NCI-H2081 treated with DMSO at 0.1 percent for 48 hours (cell line): ENCODE measurements at places on chromosomes 7 and 10.

DNA sequence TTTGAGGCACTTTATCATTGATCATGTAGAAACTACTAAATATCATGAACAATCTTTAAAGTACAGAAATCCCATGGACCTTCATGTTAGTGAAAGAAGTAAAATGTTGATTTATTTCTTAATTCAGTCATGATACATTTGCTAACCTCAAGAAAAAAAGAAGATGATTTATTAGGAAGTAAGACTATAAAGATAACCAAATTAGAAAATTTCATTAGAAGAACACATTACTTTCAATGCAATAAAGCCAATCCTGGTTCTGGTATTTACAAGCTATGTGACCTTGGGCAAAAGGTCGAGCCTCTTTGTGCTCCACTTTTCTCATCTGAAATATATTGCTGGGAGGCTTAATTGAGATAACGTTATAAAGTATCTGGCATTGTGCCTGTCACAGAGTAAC is 365.0 kb downstream of the KIF20B start:
- no peak for DNase-seq

- DNase-seq = no peak
Measured at GRCh38 chr7:95105627-95106026, 198.2 kb downstream of the PPP1R9A start.

- DNase-seq = no peak
Measured at GRCh38 chr10:18438361-18439126, 212.8 kb downstream of the NSUN6 start.

DNA sequence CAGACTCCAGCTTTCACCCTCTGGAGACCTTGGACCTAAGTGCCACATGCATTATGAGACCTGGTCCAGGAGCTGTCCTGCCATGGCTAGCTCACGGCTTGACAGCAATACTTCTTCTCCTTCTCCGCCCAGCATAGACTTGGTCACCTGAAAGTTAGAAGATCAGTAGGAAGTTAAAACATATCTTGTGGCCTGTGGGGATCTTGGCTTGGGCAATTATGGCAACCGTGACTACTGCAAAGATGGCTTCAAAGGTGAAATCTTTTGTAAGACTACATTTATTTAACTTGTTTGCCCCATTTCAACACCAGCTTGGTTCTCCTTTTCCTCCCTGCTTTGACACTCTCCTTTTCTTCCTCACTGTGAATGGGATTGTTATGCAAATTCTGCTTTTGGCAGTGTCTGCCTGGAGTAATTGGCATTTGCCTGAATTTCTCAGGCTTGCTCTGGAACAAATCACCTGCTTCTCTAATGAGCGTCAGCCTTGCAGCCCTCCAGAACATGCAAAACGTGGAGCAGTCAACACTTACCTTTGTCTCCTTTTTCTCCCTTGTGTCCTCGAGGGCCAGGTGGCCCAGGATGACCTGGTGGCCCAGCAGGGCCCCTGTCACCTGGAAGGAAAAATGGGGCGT is 53.4 kb downstream of the COL17A1 start:
- DNase-seq = no peak

GRCh38 chr7:139177696-139178095 is 53.3 kb upstream of the UBN2 start:
- DNase-seq = no peak

- no peak for DNase-seq
Measured at GRCh38 chr10:79387466-79387973, 40.3 kb downstream of the PPIF start.

DNA sequence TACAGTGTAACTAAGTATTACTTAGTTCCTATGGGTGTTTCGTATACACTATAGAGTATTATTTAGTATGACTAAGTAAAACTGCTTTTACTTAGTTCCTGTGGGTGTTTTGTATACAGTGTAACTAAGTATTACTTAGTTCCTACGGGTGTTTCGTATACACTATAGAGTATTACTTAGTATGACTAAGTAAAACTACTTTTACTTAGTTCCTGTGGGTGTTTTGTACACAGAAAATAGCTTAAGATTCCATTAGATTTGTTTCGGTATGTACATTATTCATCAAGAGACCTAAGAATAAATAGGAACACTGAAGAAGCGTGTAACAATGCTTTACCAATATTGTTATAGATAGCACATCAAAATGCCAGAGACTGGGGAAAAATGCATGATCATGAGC is 25.0 kb downstream of the IGF2BP3 start:
- DNase-seq = no peak

DNA sequence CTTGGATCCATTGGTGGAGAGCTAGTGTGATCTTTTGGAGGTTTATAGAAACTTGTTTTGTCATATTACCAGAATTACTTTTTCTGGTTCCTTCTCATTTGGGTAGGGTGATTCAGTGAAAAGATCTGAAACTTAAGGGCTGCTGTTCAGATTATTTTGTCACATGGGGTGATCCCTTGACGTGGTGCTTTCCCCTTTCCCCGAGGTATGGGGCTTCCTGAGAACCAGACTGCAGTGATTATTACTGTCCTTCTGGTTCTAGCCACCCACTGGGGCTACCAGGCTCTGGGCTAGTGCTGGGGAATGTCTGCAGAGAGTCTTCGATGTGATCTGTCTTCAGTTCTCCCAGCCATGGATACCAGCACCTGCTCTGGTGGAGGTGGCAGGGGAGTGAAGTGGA is 1030.0 kb downstream of the GRM8 start:
- no peak for DNase-seq

GRCh38 chr7:135321556-135321955 is 87.9 kb downstream of the STRA8 start:
- no peak for DNase-seq

GRCh38 chr7:74026903-74027682 is 880 bp upstream of the ELN start:
- no peak for DNase-seq

DNA sequence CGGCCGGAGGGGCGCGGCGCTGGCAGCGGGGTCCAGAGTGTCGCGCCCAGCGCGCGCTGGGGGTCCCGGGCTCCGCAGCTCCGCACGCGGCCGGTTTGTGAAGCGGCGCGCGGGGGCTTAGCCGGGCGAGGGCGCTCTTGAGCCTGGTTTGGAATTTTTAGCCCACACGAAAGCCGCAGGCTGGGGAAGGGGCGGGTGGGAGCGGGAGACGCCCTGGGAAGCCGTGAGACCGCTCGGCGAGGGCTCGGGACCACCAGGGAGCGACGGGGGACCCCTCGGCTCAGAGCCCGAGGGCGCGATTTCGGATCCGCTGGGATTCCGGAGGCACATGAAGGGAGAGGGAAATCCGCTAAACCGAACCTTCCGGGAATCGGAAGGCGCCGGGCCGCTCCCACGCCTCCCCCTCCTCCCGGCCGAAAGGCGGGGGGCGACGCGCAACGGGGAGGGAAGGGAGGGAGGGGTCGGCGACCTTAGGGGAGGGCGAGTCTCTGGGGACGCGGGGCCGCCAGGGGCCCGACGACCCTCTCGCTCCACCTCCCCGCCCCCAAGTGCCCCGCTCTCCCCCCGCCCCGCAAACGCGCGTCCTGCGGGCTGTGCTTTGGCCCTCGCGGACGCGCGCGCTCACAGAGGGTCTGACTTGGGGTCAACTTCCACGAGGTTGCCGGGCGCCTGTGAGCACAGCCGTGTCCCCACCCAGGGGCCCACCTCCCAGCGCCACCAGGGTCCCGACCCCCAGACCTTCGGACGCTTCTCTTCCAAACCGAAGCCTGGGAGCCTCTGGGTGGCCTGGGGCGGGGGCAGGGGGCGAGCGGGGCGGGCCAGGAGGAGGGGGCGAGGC is 5.1 kb upstream of the ELFN1 start:
- no peak for DNase-seq

DNA sequence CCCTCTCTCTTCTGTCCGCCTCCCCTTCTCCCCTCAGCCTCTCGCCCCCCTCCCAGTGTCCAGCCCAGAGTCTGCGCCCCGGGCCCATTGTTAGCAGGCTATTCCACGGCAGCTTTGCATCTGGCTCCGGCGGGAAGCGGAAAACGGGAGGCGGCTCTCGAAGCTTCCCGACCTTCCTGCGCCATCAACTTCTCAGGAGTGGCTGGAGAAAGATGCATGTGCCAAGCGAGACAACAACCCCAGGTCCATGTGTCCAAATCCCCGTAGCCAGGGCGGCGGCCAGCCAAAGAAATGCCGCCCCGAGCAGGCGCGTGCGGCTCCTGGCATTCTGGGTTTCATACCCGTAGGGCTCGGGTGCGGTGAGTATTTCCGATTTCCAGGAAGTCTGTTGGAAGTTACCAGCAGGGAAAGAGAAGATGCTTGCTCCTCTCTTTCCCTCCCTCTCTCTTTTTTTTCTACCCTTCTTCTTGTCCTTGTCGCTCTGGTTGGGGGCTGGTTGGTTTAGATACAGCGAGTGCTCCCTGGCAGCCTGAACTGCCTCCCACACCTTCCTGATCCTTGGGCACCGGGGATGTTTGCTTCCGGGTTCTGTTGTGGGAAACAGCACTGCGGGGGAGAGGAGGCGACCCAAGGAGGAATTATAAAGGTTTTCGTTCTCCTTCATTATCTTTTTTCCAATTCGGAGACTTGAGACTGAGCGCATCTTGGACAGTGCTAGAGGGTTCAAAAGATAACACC is 1.2 kb upstream of the HOXA2 start:
- no peak for DNase-seq

DNA sequence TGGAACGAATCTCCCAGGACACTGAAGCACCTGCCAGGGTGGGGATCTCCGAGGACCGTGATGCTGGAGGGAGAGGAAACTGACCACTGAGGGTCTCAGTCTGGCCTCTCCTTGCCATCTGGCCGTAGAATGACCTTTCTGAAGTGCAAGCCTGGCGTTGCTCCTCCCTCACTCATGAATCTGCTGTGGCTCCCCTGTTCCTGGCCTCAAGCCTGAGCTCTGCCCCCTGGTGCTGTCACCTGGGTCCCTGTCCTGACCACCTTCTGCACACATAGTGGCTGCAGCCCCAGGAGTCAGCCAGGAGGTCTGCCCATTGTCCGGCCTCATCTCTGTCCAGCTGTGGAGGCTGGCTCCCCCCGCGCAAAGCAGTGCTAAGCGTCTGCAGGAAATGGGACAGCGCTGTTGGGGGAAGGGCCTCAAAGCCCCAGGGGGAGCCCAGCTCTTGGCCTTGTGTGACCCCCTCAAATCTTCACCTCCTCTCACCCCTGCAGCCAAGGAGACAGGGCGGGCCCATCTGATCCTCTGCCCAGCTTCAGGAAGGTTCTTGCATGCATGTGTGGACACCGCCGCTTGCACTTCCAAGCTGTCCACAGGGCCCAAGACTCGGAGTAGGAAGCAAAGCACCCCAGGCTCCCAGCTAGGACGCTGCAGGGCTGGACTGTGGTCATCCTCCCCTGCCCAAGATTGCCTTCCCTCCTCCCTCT is 65.7 kb downstream of the MYL10 start:
- DNase-seq = no peak

GRCh38 chr10:78749200-78749599 is 319.6 kb upstream of the ZMIZ1 start:
- DNase-seq = no peak

DNA sequence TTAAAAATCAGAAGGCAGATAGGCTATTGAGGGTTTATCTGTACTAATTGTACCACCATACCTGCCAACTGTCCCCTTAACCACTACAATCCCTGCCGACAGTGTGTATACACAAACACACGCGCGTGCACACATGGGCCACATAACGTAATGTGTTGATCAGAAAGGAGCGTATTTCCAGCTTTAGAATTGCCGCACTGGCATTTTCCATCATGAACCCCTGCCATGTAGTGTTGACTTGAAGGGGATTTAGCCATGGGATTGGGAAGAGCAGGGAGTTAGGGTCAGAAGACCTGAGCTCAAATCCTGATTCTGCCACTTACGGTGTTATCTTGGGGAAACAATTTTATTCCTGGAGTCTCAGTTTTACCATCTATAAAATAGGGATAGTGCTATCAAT is 158.9 kb downstream of the TCF7L2 start:
- DNase-seq = no peak

DNA sequence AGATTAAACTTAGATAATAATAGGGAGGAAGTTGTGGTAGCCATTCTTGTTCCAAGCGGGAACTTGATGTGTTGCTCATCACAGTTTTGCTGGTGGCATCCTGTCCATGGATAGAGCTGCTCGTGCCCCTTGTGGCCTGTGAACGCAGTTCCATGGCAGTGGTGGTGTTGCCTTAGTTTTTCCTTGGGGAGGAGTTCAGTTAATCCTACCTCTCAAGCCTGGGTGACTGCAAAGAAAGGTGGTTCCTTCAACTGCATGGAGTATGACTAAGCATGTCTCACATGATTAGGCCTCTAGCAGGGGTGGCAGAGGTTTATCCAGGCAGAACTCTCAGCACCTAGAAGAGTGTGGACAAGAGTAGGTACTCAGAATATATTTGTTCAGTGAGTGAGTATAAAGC is 99.7 kb downstream of the MAPK8 start:
- DNase-seq = no peak

- peak; percentile 45 for DNase-seq
Measured at GRCh38 chr10:88934900-88935672, 17.5 kb downstream of the ACTA2 start.

- no peak for DNase-seq
Measured at GRCh38 chr7:711093-711921, 15.2 kb upstream of the DNAAF5 start.

GRCh38 chr10:69878038-69878437 is 76.3 kb downstream of the COL13A1 start:
- DNase-seq = no peak

DNA sequence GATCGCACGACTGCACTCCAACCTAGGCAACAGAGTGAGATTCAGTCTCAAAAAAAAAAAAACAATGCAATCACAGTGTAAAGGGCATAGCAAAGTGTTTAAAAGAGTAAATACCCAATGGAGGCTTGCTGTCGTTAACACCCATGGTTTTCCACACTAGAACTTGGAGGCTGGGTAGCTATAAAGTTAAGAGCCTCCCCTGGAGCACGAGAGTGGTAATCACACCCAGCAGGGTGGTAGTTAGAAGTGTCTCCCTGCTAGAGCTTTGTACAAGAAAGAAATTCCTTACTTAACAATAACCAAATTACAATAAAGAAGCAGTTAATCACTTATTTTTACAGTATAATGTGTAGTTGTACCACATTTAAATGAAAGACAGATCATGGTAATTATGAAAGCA is 1078.9 kb downstream of the NRG3 start:
- DNase-seq = no peak

GRCh38 chr7:52555805-52556204 is 479.6 kb upstream of the POM121L12 start:
- no peak for DNase-seq

GRCh38 chr7:99498546-99498944 is 1.5 kb downstream of the ZNF394 start:
- DNase-seq = no peak

DNA sequence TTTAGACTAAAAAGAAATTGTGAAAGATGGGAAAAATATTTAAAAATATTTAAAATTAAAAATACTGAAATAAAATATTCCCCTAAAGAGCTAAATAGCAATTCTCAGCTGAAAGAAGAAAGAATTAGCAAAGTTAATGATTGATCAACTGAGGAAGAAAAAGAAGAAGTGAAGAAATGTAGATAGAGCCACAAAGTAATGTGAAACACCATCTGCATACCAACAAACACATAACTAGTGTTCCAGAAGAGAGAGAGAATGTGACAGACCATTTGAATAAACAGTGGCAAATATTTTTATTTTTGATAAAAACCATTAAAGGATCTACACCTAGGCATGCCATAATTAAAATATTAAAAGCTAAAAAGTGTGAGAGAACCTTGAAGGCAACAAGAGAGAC is 784.5 kb upstream of the ZWINT start:
- DNase-seq = no peak

GRCh38 chr10:114131094-114131493 is 42.9 kb downstream of the CCDC186 start:
- DNase-seq = no peak

- no peak for DNase-seq
Measured at GRCh38 chr10:94223702-94224370, 138.9 kb downstream of the NOC3L start.

- DNase-seq = no peak
Measured at GRCh38 chr7:132603220-132603833, 27.1 kb upstream of the PLXNA4 start.
